Glutamatergic neuron (in vitro differentiated cells): ENCODE measurements at places on chromosomes 11 and 22. TPM values are rescaled to one million over a fixed set of nuclear protein-coding genes. Genes with fewer than 3 reads are reported as not detected.

Gene MRPL48
- total RNA-seq, result 30.5 TPM

Gene DKK3
- 131 TPM for total RNA-seq

Gene OR4A5
- total RNA-seq, result not detected

Gene TIMP3
- total RNA-seq, result 15.2 TPM

Gene ENTHD1
- not detected for total RNA-seq

- H3K27ac ChIP-seq, result no peak overlapping the region
- H3K36me3 ChIP-seq, result no peaks in the 10 kb centered on the region
- H3K27me3 ChIP-seq, result no peaks in the 10 kb centered on the region
- no peak for DNase-seq
Observed at GRCh38 chr11:96260067-96260511, 82.9 kb downstream of the MAML2 start.

DNA sequence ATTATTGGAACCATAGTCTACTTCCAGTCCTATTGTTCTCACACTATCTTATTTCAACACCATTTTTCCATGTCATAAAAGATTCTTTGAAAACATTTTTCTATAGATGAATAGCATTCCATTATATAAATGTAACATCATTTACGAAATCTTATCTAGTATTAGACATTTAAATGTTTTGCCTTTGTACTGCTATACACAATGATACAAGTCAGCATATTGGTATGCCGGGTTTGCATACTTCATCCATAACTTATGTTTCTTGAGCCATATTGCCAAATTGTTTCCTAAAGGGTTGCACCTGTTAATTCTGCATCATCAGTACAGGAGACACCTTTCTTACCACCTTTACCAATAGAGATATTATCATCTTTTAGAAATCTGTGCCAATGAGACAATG, 68.2 kb downstream of the SYT13 start:
- no peak overlapping the region for H3K4me3 ChIP-seq
- H3K27ac ChIP-seq, result no peak overlapping the region
- peaks cover 7% of the 10 kb centered on the region for H3K36me3 ChIP-seq
- no peak for DNase-seq
- H3K4me1 ChIP-seq, result peaks cover 1% of the 10 kb centered on the region

DNA sequence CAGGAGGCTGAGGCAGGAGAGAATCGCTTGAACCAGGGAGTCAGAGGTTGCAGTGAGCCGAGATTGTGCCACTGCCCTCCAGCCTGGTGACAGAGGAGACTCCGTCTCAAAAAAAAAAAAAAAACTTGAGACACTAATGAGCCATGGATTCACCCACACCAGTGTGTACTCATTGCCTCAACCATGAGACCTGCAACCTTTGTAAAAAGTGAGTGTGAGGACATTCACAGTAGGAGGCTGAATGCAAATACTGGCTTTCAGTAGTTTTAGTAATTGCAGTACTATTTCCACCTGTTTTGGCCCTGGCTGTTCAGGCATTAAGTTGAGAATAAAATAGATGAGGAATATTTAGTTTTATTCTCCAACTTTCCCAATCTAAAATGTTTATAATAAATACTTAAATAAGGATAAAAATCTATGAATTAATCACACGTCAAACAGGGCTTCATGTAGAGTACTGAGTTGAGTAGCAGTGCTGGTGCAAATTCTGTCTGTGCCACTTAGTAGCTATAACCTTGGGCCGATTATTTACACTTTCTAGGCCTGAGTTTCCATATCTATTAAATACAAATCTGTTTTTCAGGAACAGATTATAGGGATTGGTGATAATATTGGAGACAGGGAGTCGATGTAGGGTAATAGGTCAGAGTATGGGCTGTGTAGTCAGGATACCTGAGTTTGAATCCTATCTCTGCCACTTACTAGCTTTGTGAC, 72.8 kb downstream of the PPP2R1B start:
- no peaks in the 10 kb centered on the region for H3K36me3 ChIP-seq
- H3K4me1 ChIP-seq, result peaks cover 6% of the 10 kb centered on the region
- H3K4me3 ChIP-seq, result no peak overlapping the region
- DNase-seq, result no peak

GRCh38 chr11:134637091-134638015, 225.3 kb upstream of the B3GAT1 start:
- no peaks in the 10 kb centered on the region for H3K27me3 ChIP-seq
- no peak overlapping the region for H3K4me3 ChIP-seq
- H3K36me3 ChIP-seq, result no peaks in the 10 kb centered on the region
- H3K4me1 ChIP-seq, result peaks cover 29% of the 10 kb centered on the region
- H3K27ac ChIP-seq, result peak overlapping the region; percentile 13

GRCh38 chr11:67558084-67558772, 25.4 kb upstream of the GSTP1 start:
- H3K4me1 ChIP-seq, result no peaks in the 10 kb centered on the region
- no peaks in the 10 kb centered on the region for H3K36me3 ChIP-seq
- no peak for DNase-seq

- peaks cover 9% of the 10 kb centered on the region for H3K27me3 ChIP-seq
- no peaks in the 10 kb centered on the region for H3K4me1 ChIP-seq
- no peak overlapping the region for H3K4me3 ChIP-seq
- H3K36me3 ChIP-seq, result no peaks in the 10 kb centered on the region
Observed at GRCh38 chr11:17558025-17558780, 11.1 kb downstream of the OTOG start.

DNA sequence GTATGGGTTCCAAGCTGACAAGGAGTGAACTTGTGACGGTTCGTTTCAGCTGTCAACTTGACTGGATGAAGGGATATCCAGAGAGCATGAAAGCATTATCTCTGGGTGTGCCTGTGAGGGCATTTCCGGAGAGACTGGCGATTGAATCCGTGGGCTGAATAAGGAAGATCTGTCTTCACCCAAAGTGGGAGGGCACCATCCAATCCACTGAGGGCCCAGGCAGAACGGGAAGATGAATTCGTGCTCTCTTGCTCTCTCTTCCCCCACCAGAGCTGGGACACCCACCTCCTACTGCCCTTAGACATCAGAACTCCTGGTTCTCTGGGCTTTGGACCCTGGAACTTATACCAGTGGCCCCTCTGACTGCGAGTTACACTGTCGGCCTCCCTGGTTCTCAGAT, 15.5 kb upstream of the CD81 start:
- no peak overlapping the region for H3K4me3 ChIP-seq
- peaks cover 3% of the 10 kb centered on the region for H3K4me1 ChIP-seq
- H3K27ac ChIP-seq, result no peak overlapping the region
- H3K36me3 ChIP-seq, result peaks cover 3% of the 10 kb centered on the region

- no peak overlapping the region for H3K27ac ChIP-seq
- DNase-seq, result peak; percentile 37
- H3K36me3 ChIP-seq, result no peaks in the 10 kb centered on the region
- H3K4me3 ChIP-seq, result no peak overlapping the region
- H3K4me1 ChIP-seq, result peaks cover 9% of the 10 kb centered on the region
- H3K27me3 ChIP-seq, result peaks cover 2% of the 10 kb centered on the region
Observed at GRCh38 chr11:129117595-129118350, 74.4 kb downstream of the ARHGAP32 start.

GRCh38 chr22:23496445-23496833, 83.7 kb downstream of the IGLL1 start:
- no peaks in the 10 kb centered on the region for H3K36me3 ChIP-seq
- no peak for DNase-seq
- no peak overlapping the region for H3K27ac ChIP-seq
- peaks cover 5% of the 10 kb centered on the region for H3K4me1 ChIP-seq
- H3K4me3 ChIP-seq, result no peak overlapping the region
- H3K27me3 ChIP-seq, result peaks cover 2% of the 10 kb centered on the region

DNA sequence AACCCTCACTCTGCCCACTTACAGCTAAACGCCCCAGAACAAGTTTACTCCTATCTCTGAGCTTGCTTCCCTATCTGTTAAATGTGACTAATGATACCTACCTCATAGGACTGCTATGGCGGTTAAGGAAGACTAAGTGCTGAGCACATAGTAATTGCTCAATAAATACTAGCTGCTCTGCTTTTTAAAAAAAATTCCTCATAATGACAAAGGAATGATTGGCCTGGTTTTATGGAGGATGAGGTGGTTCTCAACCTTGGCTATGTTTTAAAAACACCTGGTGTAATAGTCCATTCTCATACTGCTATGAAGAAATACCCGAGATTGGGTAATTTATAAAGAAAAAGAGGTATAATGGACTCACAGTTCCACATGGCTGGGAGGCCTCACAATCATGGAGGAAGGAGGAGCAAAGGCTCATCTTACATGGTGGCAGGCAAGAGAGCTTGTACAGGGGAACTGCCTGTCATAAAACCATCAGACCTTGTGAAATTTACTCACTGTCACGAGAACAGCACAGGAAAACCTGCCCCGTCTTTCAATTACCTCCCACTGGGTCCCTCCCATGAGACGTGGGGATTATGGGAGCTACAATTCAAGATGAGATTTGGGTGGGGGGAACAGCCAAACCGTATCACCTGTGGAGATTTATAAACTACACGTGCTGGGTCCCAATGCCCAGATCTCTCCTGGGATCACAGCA, 127.2 kb upstream of the SYT13 start:
- no peaks in the 10 kb centered on the region for H3K36me3 ChIP-seq
- H3K27ac ChIP-seq, result no peak overlapping the region
- H3K27me3 ChIP-seq, result peaks cover 12% of the 10 kb centered on the region

- peaks cover 50% of the 10 kb centered on the region for H3K4me1 ChIP-seq
- no peak overlapping the region for H3K27ac ChIP-seq
- H3K4me3 ChIP-seq, result no peak overlapping the region
- no peak for DNase-seq
- H3K36me3 ChIP-seq, result no peaks in the 10 kb centered on the region
- H3K27me3 ChIP-seq, result no peaks in the 10 kb centered on the region
Observed at GRCh38 chr11:94147433-94147845, 18.8 kb downstream of the PANX1 start.

GRCh38 chr11:112589155-112589554, 328.5 kb upstream of the PLET1 start:
- H3K27me3 ChIP-seq, result peaks cover 13% of the 10 kb centered on the region
- peaks cover 13% of the 10 kb centered on the region for H3K4me1 ChIP-seq
- H3K36me3 ChIP-seq, result no peaks in the 10 kb centered on the region
- no peak for DNase-seq

DNA sequence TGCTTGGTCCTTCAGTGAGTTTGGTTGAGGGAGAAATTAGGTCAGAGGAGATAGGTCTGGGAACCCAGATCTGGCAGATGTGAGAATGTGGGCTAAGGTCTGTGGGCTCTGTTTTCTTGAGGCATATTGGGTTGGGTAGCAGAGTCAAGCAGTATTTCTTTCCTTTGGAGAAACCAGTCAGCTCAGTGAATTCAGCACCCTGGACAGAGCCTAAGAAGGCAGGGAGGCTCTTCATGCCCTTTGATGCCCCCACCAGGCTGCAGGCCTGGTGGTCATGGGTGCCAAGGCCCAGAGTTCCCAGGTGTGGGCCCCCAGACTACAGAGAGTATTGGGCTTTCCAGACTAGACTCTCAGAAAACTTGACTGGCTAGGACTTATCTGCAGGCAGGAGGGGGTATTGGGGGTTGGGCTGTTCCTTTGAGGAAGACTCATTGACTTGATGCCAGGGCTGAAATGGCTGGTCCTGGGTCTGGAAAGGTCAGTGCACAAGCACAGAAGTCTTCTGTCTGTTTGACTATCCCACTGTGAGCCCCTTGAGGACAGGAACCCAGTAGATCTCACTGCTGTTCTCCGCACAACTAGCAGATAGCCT, 45.3 kb upstream of the NECTIN1 start:
- H3K27me3 ChIP-seq, result peaks cover 1% of the 10 kb centered on the region
- H3K36me3 ChIP-seq, result no peaks in the 10 kb centered on the region
- H3K4me3 ChIP-seq, result no peak overlapping the region
- H3K4me1 ChIP-seq, result peaks cover 14% of the 10 kb centered on the region

DNA sequence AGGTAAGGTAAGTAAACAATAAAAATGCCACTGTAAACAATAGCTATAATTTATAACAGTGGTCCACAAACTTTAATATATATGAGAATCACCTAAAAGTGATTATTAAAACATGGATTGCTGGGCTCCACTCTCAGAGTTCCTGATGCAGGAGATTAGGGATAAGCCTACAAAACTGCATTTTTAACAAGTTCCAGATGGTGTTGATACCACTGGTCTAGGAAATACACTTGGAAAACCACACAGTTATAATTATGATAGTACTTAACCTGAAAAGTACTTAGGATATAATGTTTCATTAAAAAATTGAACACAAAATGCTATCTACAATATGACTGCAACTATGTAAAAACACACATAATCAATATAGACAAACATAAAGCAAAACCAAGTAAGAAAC, 20.4 kb downstream of the FCHSD2 start:
- no peaks in the 10 kb centered on the region for H3K36me3 ChIP-seq
- H3K4me1 ChIP-seq, result no peaks in the 10 kb centered on the region
- no peak overlapping the region for H3K4me3 ChIP-seq
- no peak overlapping the region for H3K27ac ChIP-seq
- no peak for DNase-seq

GRCh38 chr22:46362934-46363515, 27.5 kb downstream of the TRMU start:
- H3K4me1 ChIP-seq, result peaks cover 3% of the 10 kb centered on the region
- peaks cover 7% of the 10 kb centered on the region for H3K36me3 ChIP-seq
- DNase-seq, result no peak
- no peak overlapping the region for H3K4me3 ChIP-seq

- H3K4me1 ChIP-seq, result peaks cover 12% of the 10 kb centered on the region
- H3K4me3 ChIP-seq, result no peak overlapping the region
- DNase-seq, result no peak
Observed at GRCh38 chr11:62604460-62605120, 2.9 kb upstream of the MTA2 start.

GRCh38 chr11:14417617-14418374, 58.8 kb upstream of the RRAS2 start:
- H3K27ac ChIP-seq, result no peak overlapping the region
- DNase-seq, result no peak
- H3K4me1 ChIP-seq, result peaks cover 8% of the 10 kb centered on the region
- H3K36me3 ChIP-seq, result no peaks in the 10 kb centered on the region

DNA sequence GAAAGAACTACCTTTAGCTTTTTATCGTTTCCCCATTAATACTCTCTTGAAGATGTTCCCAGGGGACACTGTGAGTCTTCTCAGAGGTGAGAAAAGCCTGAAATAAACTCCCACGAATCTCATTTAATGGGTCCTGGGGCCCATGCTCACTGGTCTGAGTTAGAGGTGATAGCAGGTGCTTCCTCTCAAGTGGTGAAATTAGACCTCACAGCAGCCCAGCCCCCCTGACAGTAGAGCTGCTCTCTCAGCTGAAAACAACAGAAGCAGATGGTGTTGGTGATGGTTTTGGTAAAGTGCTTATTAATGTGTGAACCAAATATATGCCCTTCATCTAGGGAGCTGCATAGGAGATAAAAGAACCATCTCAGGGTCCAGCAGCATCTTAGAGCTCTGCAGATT, 76.8 kb upstream of the VPREB1 start:
- H3K27ac ChIP-seq, result no peak overlapping the region
- peaks cover 12% of the 10 kb centered on the region for H3K4me1 ChIP-seq
- no peaks in the 10 kb centered on the region for H3K36me3 ChIP-seq
- DNase-seq, result no peak

- peaks cover 7% of the 10 kb centered on the region for H3K27me3 ChIP-seq
- peak overlapping the region; percentile 12 for H3K27ac ChIP-seq
- H3K4me1 ChIP-seq, result peaks cover 20% of the 10 kb centered on the region
- H3K36me3 ChIP-seq, result peaks cover 10% of the 10 kb centered on the region
Observed at GRCh38 chr11:44016546-44017442, 31.0 kb upstream of the ACCSL start.

GRCh38 chr11:59859673-59860072, 6.6 kb downstream of the TCN1 start:
- no peaks in the 10 kb centered on the region for H3K36me3 ChIP-seq
- H3K4me3 ChIP-seq, result no peak overlapping the region
- no peaks in the 10 kb centered on the region for H3K4me1 ChIP-seq
- no peak overlapping the region for H3K27ac ChIP-seq
- no peaks in the 10 kb centered on the region for H3K27me3 ChIP-seq
